ENCODE measurements at places on chromosomes 3 and 15. TPM values are rescaled to one million over a fixed set of nuclear protein-coding genes. Genes with fewer than 3 reads are reported as not detected.

DNA sequence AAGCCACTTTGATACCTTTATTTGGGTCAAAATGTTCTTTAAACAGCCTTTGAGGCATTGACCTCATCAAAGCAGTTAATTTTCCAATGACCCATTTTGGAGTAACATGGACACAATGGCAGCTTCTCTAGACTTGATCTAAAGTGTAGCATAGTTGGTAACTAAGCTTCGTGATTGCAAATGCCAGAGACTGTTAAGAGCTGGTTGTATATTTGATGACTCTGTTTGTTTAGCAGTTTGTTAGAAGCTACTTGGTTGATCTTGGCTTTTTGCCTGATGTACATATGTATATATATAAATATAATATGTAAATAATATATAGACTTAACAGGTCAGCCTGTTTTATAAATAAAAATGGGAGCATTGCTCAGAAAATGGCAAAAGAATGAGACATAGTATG, 68.4 kb downstream of the MITF start:
- DNase-seq: no peak

GRCh38 chr15:93312891-93313486, 224.0 kb upstream of the RGMA start:
- no peak for DNase-seq

GRCh38 chr3:187377842-187378241, 9.7 kb downstream of the RTP4 start:
- no peak for DNase-seq

The EPHA3 gene
- total RNA-seq: 9.9 TPM

Data from glutamatergic neuron (in vitro differentiated cells).